ENCODE measurements at places on chromosomes 2 and 18. TPM values are rescaled to one million over a fixed set of nuclear protein-coding genes. Genes with fewer than 3 reads are reported as not detected.

DNA sequence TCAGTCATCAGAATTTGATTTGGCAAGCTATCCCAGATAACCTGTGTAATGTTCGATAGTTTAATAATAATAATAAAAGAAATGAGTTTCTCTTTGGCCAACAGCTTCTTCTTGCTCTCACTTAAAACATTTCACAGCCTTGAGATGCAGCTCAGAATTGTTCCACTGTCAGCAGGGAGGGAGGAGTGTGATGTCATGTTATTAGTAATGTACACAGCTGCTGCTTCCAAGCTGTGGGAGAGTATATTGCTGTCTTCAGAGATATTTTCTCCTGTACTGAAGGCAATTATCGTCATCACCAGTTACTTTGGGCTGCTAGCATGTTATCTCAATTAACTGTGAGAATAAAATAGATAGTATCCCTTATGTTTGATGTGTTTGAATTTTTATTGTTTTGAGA is 146.9 kb upstream of the MAP3K20 start:
- no peak for DNase-seq

DNA sequence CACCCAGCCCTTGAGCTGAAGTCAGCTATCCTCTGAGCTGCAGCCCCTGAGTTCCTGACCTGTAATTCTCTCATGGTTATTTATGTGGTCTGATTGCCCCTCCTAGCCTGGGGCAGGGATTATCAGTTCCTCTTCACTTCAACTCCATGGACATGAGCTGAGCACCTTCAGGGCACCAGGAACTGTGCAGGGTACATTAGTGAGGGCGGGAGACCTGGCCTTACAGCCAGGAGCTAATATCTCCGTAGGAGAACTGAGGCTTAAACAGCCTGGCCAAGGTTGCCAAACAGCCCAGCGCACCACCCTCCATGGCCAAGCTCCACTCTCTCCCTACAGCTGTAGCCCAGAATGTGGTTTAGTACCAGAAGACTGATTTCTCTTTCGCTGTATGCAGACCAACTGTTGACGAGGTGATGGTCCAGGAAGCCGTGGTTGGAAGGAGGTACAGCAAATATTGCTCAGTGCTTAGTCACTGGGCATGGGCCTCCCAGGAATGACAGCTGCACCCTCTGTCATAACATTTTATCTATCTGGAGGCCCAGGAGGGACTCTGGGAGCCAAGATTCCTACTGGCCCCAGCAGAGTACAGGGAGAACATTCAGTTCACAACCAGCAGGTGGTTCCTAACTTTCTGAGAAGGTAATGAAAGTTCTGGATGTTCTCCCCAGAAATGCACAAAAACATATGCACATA is 228.7 kb upstream of the SIX2 start:
- no peak for DNase-seq

GRCh38 chr2:96893289-96894150 is 23.6 kb upstream of the SEMA4C start:
- no peak for DNase-seq

- DNase-seq: no peak
Measured at GRCh38 chr18:49766646-49767045, 46.7 kb downstream of the ACAA2 start.

The IMPA2 gene
- 88.3 TPM for total RNA-seq

The STON1 gene
- 25.4 TPM for total RNA-seq

GRCh38 chr18:58525928-58526424 is 102.9 kb downstream of the ALPK2 start:
- no peak for DNase-seq

- DNase-seq: no peak
Measured at GRCh38 chr2:168316073-168316440, 68.7 kb upstream of the STK39 start.

The ZNF396 gene
- 2.7 TPM for total RNA-seq

DNA sequence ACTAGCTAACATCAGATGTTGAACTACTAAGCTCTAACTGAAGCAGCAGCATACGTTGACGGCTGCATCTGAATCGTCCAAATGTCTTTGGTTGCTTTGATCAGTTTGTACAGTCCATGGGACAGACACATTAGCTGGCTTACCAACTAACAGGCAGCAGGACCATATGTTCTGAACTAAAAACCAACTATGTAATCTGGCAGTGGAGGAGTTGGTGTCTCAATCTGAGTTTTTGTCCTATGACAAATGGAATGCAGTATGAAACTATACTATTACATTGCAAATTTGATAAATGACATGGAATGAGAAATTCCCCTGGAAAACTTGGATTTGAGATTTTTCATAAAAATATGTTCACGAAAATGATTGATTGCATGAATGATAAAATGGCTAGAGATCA is 79.5 kb downstream of the EPHA4 start:
- DNase-seq: no peak
